ENCODE measurements at places on chromosomes 13 and 19.

- no peak for DNase-seq
Observed at GRCh38 chr19:50255115-50255514, 51.7 kb downstream of the MYH14 start.

- no peak for DNase-seq
Observed at GRCh38 chr13:107493266-107493665, 722.1 kb downstream of the LIG4 start.

- DNase-seq = no peak
Observed at GRCh38 chr13:33377825-33378224, 92.3 kb upstream of the STARD13 start.

- no peak for DNase-seq
Observed at GRCh38 chr19:29781386-29782259, 30.2 kb upstream of the CCNE1 start.

GRCh38 chr19:31223740-31224534, 125.3 kb downstream of the TSHZ3 start:
- no peak for DNase-seq

GRCh38 chr19:4375164-4376027, 25.0 kb downstream of the SH3GL1 start:
- no peak for DNase-seq

DNA sequence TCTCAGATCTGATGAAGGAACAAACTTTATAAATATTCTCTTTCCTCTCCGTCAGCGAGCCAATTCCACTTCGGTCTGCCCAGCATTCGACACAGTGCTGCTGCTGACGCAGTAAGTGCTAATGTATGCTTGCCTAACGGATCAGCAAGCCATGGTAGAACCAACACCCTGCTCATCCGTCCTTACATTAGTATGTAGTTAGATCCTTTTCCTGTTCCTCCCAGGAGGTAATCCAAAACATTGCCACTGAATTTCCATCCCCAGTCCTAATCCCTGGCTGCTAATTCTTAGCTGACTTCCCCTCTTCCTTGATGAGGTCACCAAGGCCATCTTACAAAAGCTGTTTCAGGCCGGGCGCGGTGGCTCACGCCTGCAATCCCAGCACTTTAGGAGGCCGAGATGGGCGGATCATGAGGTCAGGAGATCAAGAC, 88.0 kb downstream of the STARD13 start:
- DNase-seq = no peak

- no peak for DNase-seq
Observed at GRCh38 chr13:106371024-106371423, 164.4 kb downstream of the EFNB2 start.

DNA sequence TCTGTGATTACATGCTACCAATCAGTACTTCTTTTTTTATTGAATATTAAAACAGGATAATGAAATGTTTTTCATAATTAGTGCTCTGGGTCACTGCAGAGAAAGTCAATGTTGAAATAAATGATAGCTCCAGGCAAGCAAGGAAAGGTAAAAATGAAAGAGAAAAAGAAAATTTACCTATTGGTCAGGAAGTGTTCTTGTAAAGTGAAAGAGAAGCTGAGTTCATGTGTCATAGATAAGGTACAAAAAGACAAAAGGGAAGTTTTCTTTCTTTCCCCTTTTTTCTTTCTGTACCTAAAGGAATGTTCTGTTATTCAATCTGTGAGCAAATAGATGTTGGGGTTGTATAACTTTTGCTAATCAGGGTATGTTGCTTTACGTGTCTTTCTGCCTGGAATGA, 197.0 kb downstream of the PCDH9 start:
- DNase-seq = no peak

DNA sequence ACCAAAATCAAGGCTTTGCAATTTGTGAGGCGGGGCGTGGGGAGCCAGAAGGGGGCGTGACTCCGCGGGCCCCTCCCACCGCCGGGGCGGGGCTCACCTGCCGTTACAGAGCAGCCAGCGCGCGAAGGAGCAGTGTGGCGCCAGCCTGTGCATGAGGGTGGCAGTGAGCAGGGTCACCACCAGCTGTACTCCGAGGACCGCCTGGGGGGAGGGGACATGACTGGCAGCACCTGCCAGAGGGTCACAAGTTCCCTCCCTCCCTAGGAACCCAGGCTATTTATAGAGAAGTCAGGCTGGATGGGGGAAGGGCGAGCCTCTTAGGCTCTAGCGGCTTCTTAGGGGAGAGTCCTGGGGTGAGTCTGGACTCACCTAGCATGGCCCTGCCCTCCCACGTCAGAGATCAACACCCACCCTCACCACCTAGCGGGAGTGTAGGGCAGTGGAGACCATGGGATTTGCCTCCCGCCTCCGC, 3.6 kb downstream of the TMEM161A start:
- DNase-seq = no peak

- DNase-seq = no peak
Observed at GRCh38 chr13:77544355-77544754, 8.8 kb downstream of the SCEL start.

GRCh38 chr13:41398494-41399170, 58.7 kb upstream of the RGCC start:
- DNase-seq = no peak

DNA sequence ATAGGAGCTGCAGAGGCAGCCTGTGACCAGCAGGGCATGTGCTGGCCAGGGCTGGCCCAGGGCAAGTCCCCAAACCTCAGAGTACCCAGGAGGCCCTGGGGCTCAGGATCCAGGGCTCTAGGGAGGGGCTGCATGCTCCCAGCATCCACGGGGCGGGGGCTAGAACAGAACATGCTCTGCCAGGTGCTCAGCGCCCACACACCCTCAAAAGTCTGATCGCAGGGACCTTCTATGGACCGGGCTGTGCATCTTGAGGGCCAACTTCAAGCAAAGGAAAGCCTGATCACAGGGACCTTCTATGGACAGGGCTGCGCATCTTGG, 33.5 kb downstream of the ELL start:
- DNase-seq = no peak

GRCh38 chr19:41868989-41869300, 8.1 kb upstream of the CD79A start:
- no peak for DNase-seq

GRCh38 chr19:32022731-32023563, 322.5 kb upstream of the ZNF507 start:
- no peak for DNase-seq

DNA sequence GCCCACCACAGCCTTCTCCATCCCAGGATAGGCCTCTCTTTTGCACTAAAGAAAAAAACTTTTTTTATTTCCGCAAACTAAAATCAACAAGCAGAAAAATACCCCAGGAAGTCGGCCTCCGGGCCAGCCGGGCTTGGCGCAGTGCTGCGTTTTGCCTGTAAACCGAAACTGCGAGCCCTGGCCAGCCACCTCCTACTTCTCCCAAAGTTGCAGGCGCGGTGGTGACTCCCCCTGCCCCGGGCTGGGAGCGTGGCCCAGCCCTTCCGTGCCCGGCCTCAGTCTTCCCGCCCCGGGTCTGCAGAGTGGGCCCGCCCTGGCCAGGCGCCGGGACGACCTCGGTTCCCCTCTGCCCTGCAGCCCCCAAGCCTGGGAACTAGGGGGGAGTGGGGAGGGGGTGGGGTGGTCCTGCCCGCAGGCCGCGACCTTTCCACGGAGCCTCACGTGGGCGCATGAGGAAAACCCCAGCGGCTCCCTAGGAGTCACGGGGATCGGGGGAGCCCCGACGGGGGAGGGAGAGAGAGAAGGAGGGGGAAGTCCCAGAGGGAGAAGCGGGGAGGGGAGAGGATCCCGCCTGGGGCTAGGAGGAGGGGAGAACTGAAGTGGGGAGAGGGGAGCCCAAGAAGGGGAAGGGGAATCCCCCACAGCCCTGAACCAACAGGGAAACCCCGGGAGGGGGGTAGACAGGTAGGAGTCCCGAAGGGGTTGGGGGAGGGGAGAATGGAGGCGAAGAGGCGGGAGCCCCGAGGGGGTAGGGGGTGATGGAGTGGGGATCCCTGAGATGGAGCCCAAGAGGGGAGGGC, 3.0 kb downstream of the GADD45B start:
- peak; percentile 57 for DNase-seq

GRCh38 chr19:4916292-4917082, 7.2 kb downstream of the UHRF1 start:
- peak; percentile 39 for DNase-seq

GRCh38 chr13:48769107-48769704, 115.5 kb downstream of the CYSLTR2 start:
- peak; percentile 75 for DNase-seq

DNA sequence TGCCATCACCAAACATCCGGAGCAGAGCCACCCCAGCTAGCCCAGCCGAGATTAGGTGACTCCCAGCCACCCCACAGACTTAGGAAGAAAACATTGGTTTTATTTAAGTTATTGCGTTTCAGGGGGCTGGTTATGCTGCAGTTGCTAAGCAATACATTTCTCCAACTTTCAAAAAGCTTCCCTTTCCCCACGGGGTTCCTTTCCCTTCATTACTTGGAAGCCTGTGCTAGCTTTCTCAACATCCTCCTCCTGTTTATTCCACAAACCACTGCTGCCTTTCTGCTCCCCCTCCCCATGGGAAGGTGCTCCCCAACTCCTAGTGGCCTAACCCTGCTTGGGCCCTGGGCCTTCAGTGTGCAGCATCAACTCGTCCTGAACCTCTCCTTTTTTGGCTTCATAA, 52.6 kb downstream of the CDADC1 start:
- no peak for DNase-seq

- DNase-seq = no peak
Observed at GRCh38 chr13:97332742-97333141, 101.2 kb upstream of the RAP2A start.

DNA sequence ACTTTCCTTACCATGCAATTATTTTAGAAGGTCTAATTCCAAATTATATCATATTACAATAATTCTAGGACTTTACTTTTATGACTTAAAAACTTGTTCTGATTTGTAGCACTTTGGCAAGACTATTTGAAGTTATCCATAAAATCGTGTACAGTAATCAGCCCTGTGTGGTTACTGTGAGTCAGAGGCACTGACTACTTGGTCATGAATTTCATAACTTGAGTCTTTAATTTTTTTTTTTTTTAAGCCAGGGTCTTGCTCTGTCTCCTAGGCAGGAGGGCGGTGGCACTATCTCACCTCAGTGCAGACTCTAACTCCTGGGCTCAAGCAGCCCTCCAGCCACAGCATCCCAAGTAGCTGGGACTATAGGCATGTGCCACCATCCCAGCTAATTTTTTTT, 1319.2 kb upstream of the SLC10A2 start:
- DNase-seq = no peak

GRCh38 chr13:44110091-44110621, 230.5 kb downstream of the LACC1 start:
- no peak for DNase-seq

DNA sequence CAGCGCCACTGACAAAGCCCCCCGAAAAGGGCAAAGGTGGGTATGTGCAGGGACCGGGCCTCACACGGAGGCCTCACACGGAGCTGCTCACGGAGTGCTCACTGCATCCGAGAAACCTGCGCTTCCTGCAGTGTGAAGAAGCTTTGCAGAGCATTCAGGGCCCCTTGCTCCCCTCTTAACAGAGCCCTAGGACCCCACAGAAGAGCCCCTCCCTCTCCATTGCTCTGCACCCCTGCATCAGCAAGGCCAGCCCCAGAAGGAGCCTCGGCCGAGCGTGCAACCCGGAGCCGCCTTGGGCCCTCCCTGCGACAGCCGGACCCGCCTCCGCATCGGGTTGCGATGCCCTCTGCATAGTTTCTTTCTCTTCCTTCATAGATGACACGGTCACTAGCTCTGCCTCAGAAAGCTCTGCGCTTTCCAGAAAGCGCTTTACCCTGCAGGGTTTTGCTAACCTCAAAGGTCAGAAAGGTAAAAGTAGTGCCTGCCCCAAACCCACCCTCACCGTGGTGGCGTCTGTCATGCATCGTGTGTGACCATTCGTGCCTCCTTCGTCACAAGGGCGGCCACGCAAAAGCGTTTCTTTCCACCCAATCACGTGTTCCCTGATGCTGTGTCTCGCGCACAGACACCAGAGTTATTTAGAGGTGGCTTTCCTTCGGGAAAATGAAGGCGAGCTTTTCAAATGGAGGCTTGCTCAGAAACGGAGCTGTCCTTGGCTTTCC, 15.7 kb upstream of the F7 start:
- no peak for DNase-seq

DNA sequence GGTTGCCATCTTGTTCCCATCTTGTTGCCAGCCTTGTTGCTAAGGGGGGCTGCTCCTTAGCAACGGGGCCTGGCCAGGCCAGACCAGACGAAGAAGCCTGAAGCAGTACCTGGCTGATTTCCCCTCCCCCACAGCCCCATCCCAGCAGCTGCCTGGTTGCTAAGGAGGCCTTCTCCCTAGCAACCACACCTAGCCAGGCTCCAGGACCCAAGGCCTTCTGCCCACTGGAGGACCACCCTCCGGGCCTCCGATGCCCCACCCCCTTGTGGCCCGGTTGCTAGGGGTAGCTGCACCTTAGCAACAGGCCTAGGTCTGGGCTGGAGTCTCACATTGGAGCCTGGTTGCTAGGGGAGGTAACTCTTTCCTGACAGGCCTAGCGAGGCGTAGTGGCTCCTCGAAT, 3.9 kb downstream of the PRRG2 start:
- DNase-seq = no peak

DNA sequence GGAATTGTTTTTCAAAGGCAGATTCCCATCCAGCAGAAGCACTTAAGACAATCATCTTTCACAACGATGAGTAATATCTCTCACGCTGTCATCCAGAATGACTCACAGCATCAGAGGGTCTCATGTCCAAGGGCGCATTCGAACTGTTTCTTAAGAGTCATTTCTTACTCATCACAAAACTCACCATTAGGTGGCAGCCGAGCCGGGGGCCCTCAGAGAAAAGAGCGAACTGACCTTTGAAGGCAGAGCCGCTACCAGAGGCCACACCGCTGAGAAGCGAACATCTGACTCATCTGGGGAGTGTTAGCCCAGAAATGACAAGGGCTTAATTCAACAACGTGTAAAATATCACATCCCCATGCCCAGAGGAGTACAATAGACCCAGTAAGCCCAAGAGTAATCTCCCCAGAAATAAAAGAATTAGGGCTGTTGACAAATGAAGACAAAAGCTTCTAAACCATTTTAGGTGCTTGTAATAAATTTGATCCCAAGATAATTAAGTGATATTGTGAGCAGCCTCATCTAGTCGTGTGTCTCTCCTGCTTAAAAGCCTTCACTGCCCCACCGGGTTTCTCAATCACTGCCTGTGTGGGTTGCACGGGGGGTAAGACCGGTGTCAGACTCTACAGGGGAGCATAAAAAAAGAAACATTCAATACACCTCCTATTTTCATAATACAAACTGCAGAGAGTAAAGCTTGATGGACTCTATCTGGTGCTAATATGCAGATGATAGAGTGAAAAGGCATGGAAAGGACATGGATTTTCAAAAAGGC, 96.2 kb downstream of the CYSLTR2 start:
- DNase-seq = no peak

- no peak for DNase-seq
Observed at GRCh38 chr13:88601949-88602348, 930.8 kb downstream of the SLITRK5 start.

DNA sequence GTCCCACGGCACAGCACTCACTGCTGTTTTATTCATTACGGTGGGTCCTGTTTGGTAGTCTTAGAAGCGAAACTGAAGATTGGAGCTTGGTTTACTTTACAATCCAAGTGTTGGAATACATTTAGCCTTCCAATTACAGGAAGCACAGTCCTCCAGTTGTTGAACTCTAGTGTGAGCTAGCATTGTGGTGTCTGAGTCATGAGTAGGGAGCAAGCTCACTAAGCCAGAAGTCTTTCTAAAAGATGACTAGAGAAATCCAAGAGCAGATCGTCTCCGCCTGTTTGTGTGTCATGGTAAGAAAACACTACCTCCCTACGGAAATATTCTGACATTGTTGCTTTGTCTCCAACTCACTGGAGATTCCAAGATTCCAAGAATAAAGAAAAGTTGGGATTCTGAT, 10.1 kb upstream of the SHISA2 start:
- no peak for DNase-seq

- DNase-seq = no peak
Observed at GRCh38 chr19:8731428-8732169, 10.2 kb downstream of the OR2Z1 start.

Measured in central memory CD8-positive, alpha-beta T cell (primary cell).